ENCODE measurements at places on chromosomes 11 and 22. TPM values are rescaled to one million over a fixed set of nuclear protein-coding genes. Genes with fewer than 3 reads are reported as not detected.

- peaks cover 4% of the 10 kb centered on the region for H3K36me3 ChIP-seq
- no peak for DNase-seq
- no peak overlapping the region for H3K4me3 ChIP-seq
- H3K27me3 ChIP-seq: no peaks in the 10 kb centered on the region
These were observed 94.2 kb downstream of the PTPRJ start for GRCh38 chr11:48074425-48075181.

DNA sequence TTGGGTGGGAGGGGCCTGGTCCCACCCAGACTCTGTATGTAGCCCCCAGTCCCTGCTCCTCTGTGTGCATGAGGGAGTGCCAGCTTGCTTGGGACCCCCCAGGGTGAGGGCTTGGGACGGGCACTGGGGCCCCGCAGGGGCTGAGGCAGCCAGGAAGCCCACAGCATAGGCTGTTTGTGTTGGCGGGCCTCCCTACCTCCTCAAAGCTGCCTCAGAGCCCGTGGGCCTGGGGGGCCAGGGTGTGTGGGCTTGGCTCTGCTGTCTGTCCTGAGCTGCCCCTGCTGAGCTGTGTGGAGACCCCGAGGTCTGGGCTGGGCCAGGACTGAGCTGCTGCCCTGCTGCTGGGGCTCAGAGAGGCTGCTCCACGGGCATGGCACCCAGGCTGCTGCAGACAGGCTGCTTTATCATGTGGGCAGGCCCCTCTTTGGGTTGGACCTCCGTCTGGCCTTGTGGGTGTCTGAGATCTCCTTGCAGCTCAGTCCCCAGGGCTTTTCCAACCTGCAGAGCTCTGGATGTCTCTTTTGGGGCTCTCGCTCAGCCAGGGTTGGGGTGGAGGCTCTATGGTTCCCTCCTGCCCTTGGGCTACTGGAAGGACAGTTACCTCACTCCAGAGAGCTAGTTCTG, 3.3 kb downstream of the TSPAN4 start:
- DNase-seq: no peak
- H3K4me3 ChIP-seq: no peak overlapping the region
- H3K27me3 ChIP-seq: peaks cover 9% of the 10 kb centered on the region
- no peak overlapping the region for H3K27ac ChIP-seq

DNA sequence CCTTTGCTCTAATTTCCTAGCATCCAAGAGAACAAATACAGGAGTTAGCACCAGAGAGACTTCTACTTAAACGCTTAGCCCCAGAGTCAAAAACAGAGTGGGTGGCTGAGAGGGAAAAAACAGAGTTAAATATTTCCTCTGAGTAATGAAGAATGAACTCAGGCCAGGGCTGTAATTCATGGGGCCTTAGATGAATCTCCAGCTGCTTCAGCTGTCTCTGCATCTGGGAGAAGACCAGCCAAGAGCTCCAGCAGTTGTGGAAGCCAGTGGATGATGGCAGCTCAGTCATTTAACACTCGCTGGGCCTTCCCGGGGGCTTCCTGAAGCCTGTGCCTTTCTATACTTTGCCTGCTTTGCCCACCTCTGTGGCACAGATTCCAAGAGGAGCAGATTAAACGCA, 5.7 kb upstream of the ADAMTS15 start:
- DNase-seq: no peak
- no peak overlapping the region for H3K4me3 ChIP-seq
- H3K27me3 ChIP-seq: peaks cover 12% of the 10 kb centered on the region

DNA sequence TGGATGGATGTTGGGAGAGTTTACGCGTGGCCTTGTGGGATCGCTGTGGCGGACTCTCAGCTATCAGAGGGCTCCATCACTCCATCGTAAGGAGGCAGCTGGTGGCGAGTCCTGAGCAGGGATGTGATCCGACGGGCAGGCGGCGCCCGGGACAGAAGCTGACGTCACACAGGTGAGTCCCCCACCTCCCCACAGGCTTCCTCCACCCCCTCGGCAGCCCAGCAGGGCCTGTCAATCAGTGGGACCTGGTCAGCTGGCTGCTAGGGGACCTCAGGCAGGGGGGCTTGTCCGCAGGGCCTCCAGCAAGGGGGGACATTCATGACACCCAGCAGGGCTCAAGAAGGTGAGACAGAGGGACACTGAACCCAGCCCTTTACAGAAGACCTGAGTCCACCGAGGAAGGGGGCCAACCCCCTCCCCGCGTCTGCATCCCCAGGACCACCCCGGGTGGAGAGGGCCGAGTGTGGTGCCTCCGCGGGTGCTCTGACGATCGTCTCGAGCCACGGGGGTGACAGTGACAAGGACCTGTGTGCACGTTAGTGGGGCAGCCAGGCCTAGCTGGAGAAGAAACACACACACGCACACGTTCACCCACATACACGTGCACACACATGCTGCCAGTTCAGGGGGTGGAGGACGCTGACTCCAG, 7.1 kb downstream of the HRAS start:
- no peak overlapping the region for H3K27ac ChIP-seq
- H3K27me3 ChIP-seq: no peaks in the 10 kb centered on the region
- no peak overlapping the region for H3K4me3 ChIP-seq
- H3K4me1 ChIP-seq: no peaks in the 10 kb centered on the region
- peaks cover 5% of the 10 kb centered on the region for H3K36me3 ChIP-seq

DNA sequence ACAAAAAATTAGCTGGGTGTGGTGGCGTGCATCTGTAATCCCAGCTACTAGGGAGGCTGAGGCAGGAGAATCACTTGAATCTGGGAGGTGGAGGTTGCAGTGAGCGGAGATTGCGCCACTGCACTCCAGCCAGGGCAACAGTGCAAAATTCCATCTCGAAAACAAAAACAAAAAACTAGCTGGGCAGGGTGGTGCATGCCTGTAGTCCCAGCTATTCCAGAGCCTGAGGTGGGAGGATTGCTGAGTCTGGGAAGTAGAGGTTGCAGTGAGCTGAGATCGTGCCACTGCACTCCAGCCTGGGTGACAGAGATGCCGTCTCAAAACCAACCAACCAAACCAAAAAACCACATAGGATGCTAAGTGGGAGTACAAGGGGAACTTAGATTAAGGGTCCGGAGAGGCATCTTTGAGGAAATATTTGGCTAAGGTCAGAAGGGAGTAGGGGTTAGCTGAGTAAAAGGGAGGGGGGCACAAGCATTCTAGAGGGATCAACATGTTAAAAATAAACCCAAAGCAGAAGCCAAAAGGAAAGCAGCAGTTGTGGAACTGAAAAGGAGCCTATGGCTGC, 10.2 kb downstream of the PHF5A start:
- no peak for DNase-seq
- H3K27ac ChIP-seq: no peak overlapping the region
- H3K27me3 ChIP-seq: no peaks in the 10 kb centered on the region
- H3K4me1 ChIP-seq: peaks cover 2% of the 10 kb centered on the region
- peaks cover 22% of the 10 kb centered on the region for H3K36me3 ChIP-seq
- no peak overlapping the region for H3K4me3 ChIP-seq

- H3K27me3 ChIP-seq: peaks cover 7% of the 10 kb centered on the region
- no peak overlapping the region for H3K27ac ChIP-seq
- no peaks in the 10 kb centered on the region for H3K4me1 ChIP-seq
- no peak overlapping the region for H3K4me3 ChIP-seq
- H3K36me3 ChIP-seq: no peaks in the 10 kb centered on the region
These were observed 11.7 kb downstream of the LRP4 start for GRCh38 chr11:46906609-46907041.

DNA sequence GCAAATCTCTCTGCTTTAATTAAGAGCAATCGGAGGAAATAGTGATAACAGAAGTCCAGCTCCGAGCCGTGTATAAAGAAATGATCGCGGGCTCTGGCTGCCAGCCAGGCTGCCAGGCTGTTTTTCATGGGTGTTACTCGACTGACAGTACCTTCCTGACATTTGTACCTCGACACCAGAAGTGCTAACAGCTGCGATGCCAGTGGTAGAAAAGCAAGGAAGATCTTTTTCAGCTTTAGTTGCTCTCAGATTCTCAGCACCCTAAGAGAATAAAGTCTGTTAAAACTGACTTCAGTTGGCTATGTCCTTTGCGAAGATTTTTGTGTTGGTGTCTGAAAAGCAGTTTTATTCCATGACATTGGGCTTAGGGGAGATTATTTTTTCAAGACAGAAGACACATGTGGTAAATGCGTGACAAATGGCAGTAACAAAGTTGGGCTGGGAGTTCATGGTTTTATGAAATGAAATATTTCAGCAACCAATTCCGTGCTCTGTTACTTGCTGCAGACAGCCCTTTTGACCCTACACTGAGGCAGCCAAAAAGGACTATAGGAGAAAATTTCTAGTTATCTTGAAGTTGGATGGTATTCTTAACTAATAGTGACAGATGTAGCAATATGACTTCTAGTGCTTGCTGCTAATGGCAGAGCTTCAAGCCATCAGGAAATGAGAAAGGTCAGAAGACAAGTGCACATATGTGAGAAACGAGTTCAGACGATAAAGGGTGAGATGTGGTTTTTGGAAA, 296.2 kb downstream of the CNTN5 start:
- no peaks in the 10 kb centered on the region for H3K36me3 ChIP-seq
- H3K4me3 ChIP-seq: no peak overlapping the region
- DNase-seq: no peak
- no peaks in the 10 kb centered on the region for H3K4me1 ChIP-seq
- H3K27me3 ChIP-seq: no peaks in the 10 kb centered on the region
- no peak overlapping the region for H3K27ac ChIP-seq

- H3K36me3 ChIP-seq: peaks cover 8% of the 10 kb centered on the region
- H3K4me3 ChIP-seq: peak overlapping the region; percentile 81
- peak overlapping the region; percentile 54 for H3K27ac ChIP-seq
- DNase-seq: no peak
- H3K27me3 ChIP-seq: no peaks in the 10 kb centered on the region
- peaks cover 17% of the 10 kb centered on the region for H3K4me1 ChIP-seq
These were observed 719 bp downstream of the TALDO1 start for GRCh38 chr11:748007-748359.

DNA sequence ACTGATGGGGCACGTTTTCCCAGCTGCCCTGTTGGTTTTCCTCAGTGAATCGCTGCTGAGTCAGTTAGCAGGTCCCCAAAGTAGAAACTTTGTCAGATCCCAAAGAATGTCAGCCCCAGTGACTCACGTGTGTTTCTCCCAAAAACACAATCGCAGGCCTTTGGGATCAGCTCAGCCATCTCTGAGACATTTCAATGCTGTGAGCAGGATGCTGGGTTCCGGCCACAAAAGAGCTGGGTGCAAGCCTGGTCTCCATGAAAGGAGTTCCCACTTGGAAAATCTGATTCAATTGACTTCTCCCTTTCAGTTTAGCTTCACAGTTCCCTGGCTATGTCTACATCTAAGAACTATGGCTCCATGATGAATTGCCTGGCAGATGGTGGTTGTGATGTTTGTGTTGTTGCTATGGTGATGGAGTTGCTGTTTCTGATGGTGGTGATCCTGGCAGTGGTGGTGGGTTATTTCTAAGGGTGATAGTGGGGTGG, 28.0 kb downstream of the MYEOV start:
- no peak overlapping the region for H3K4me3 ChIP-seq
- DNase-seq: no peak
- no peak overlapping the region for H3K27ac ChIP-seq
- no peaks in the 10 kb centered on the region for H3K27me3 ChIP-seq
- no peaks in the 10 kb centered on the region for H3K36me3 ChIP-seq

GRCh38 chr11:128174465-128175291, 412.7 kb downstream of the ETS1 start:
- H3K4me1 ChIP-seq: peaks cover 17% of the 10 kb centered on the region
- DNase-seq: no peak
- no peak overlapping the region for H3K4me3 ChIP-seq

DNA sequence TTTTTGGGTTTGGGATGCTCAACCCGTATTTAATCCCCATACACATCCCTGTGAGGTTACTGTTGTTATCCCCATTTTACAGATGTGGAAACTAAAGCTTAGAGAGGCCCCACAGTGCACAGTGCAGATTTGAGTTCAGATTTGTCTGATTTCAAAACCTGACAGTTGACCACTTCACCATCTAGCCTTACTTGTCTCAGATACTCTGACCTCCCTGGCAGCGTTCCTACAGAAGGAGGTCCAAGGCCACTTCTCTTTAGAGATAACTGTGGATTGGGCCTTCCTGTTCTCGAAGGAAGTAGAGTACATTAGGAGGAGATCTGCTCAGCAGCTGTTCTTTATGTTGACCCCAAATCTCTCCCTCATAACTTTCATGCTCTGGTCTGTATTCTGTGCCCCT, 46.7 kb upstream of the CTTN start:
- no peaks in the 10 kb centered on the region for H3K27me3 ChIP-seq
- H3K4me3 ChIP-seq: no peak overlapping the region
- peaks cover 53% of the 10 kb centered on the region for H3K36me3 ChIP-seq
- no peaks in the 10 kb centered on the region for H3K4me1 ChIP-seq
- DNase-seq: no peak

- H3K27ac ChIP-seq: peak overlapping the region; percentile 87
- peaks cover 55% of the 10 kb centered on the region for H3K4me1 ChIP-seq
- H3K4me3 ChIP-seq: peak overlapping the region; percentile 22
These were observed 15.1 kb downstream of the TBC1D22A start for GRCh38 chr22:46777609-46777970.

DNA sequence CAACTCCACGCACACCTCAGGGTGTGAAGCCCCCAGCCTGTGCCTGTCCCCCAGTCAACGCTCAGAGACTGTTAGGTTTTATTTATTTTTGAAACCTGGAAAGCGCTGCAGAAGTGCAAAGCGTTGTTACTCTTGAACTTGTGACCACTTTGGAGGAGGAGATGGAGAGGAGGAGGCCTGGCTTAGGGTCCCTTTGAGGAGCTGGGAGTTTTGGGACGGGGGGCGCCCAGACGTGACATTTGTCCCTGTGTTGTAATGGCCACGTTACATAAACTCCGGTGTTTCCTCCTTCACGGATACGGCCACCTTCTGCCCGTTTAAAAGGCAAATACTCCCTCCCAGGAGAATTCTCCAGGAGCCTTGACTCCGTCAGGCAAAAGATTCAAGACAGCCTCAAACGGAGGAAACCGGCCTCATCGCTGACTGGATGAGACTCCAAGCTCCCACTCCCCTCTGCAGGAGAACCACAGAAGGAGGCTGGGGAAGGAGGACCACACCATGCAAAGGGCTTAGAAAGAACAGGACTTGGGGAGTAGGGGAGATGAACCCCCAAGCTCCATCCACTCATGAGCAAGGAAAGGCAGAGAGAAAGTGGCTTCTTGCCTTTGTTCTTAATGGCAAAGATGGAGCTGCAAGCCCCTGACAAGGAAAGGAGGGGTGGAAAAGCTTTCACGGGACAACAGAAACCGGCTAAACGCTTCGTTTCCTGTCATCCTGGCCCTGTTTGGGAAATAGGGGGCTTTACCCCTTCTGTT, 630 bp downstream of the PIK3IP1 start:
- peaks cover 63% of the 10 kb centered on the region for H3K4me1 ChIP-seq
- DNase-seq: peak; percentile 43
- peak overlapping the region; percentile 98 for H3K4me3 ChIP-seq
- peaks cover 18% of the 10 kb centered on the region for H3K36me3 ChIP-seq
- H3K27me3 ChIP-seq: no peaks in the 10 kb centered on the region

Gene RASL10A
- 0.62 TPM for total RNA-seq

Gene CEND1
- 1.1 TPM for total RNA-seq

Gene SCUBE1
- not detected for total RNA-seq

Gene TMEM225
- total RNA-seq: not detected

Gene FBLN1
- not detected for total RNA-seq

Gene MMP13
- not detected for total RNA-seq

Gene KIRREL3
- not detected for total RNA-seq

Gene SMC1B
- total RNA-seq: 1.1 TPM

Gene ESAM
- total RNA-seq: 0.75 TPM

Gene INS
- total RNA-seq: not detected

Gene CABP7
- total RNA-seq: not detected
